ENCODE measurements at places on chromosomes 2 and 18. TPM values are rescaled to one million over a fixed set of nuclear protein-coding genes. Genes with fewer than 3 reads are reported as not detected.

TMEM131 gene
- 41.8 TPM for total RNA-seq

GALR1 gene
- not detected for total RNA-seq

IL1R2 gene
- total RNA-seq: 0.88 TPM

FKBP1B gene
- total RNA-seq: 3.3 TPM

LCT gene
- total RNA-seq: under 0.01 TPM

NOSTRIN gene
- total RNA-seq: 1.4 TPM

POTEE gene
- total RNA-seq: not detected

GPR45 gene
- total RNA-seq: not detected

EFHD1 gene
- 2.4 TPM for total RNA-seq

MPP4 gene
- 2.1 TPM for total RNA-seq
